ENCODE measurements at places on chromosomes 6 and 20.

DNA sequence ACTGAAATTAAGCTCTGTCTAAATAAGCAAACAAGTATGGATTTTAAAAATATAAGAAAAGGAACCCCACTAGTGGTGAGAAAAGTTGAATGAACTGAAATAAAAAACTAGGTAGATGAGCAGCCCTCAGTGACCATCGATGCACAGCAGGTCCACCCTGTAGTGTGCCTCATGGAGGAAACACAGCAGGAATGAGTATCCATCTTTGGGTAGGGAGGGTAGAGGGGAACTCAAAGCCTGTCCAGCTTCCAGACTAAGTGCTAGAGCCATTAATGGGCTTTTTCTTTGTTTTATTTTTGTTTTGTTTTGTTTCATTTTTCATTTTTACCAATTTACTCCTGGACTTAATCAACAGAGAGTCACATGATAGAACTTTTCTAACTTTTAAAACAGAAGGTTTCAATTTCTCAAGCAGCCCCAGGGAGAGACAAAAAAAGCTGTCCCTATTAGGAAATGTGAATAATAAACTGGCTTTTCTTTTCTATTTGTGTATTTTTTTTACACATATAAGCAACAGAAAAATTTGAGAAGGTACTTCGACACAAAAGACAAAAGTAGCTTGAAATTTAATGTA lies 700.6 kb downstream of the HACE1 start:
- DNase-seq: no peak

- DNase-seq: peak; percentile 84
Measured at GRCh38 chr6:43075670-43076463, at the start of gene PTK7. Gene PTK7 (plus strand): TSS chr6:43076314. CDS start chr6:43076489, 175 bp downstream.

DNA sequence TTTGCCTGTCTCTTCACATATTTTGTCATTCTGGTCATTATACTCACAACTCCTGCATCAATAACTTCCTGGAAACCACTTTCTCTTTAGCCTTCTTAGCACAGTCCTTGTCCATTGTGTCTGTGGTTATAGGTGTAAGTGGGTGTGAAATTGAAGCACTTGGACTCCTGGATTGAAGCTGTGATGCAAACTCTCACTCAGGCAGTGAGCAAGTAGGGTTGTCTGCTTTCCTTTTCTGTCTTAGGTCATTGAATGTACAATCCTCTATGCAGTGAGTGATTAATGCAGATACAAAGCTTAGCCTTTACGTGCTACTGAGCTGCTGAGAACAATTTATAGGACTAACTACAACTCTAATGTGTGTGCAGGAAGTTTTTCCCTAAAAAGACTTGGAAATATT lies 54.8 kb downstream of the ADGRB3 start:
- no peak for DNase-seq

DNA sequence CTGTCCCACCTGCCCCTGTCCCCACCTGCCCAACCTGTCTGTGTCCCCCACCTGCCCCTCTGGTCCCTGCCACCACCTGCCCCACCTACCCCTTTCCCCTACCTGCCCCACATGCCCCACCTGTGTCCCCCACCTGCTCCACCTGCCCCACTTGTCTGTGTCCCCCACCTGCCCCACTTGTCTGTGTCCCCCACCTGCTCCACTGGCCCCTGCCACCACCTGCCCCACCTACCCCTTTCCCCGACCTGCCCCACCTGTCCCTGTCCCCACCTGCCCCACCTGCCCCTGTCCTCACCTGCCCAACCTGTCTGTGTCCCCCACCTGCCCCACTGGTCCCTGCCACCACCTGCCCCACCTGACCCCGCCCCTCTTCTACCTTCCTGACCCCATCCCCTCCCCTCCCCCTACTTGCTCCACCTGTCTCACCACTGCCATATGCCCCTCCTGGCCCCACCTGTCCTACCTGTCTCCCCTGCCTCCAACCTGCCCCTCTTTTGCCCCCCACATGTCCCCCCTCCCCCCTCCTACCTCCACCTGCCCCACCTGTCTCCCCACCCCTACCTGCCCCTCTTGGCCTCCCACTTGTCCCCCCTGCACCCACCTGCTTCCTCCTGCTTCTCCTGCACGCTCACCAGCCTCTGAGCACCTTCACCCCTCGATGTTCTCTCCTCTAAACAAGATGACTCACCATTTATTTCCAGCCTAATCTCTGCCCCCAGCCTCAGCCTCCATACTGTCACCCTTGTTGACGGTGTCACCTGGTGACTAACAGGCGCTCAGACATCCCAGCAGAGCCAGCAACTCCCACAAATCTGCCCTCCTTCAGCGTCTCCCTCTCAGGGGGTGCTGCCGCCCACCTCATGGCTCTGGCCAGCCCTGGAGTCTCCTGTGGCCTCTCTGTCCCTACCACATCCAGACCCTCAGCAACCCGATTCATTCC lies 5.6 kb upstream of the MYT1 start:
- no peak for DNase-seq

GRCh38 chr6:147023148-147023547 lies 181.1 kb upstream of the STXBP5 start:
- no peak for DNase-seq

- no peak for DNase-seq
Measured at GRCh38 chr6:33774774-33775173, 14.2 kb downstream of the LEMD2 start.

DNA sequence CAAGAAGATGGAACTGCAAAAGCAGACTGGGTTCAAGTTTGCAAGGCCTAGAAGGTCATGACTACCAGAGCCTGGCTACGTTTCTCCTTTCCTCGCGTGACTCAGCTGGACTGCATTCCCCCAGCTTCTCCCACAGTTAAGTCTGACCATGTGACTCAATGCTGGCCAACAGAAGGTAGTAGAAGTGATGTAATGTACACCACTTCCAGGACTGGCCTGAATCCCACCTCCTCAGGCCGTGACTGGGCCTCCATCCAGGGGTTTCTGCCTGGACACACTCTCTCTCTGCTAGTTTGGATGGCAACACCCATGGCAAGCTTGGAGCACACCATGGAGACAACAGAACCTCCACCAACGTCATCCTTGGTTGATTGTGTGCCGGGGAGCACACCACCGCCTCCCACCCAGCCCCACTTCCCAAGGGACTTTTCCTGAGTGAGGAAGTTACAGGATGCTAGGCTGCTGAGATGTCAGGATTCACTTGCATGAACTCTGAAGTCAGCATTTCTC lies 112.0 kb upstream of the CDYL start:
- peak; percentile 59 for DNase-seq

GRCh38 chr6:126941751-126942150 lies 176.7 kb upstream of the RSPO3 start:
- DNase-seq: no peak

DNA sequence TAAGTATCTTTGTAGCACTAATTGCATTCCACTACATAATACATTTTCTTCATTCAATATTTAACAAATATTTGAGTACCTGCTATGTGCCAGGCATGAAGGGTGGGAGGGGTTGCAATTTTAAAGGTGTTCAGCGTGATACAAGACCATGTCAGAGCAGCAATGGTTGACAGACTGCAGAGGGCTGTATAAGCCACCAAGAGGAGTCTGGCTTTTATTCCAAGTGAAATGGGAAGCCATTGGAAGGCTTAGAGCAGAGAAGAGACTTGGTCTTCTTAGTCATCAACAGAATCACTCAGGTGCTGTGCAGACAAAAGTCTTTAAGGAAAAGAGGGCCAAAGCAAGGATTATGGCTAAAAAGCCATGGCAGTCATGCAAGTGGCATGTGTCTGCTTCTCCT lies 360.8 kb upstream of the ARID1B start:
- DNase-seq: no peak

DNA sequence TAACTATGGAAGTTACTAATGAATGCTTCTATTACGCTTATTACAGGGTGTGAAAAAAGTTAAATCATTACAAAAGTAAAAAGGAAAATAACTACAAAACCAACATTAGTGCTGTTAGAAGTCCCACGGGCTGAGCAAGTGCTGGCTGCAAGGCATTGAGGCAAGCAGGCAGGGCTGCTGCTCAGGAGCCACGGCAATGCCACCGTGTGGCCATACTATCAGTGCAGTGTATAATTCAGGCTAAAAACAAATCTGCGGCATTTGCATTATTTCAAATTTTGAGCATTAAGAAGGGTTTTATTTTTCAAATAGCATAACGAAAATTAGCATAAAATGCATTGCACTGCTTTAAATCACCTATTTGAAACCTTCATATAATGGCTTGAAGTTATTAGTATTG lies 17.1 kb downstream of the IFNGR1 start:
- DNase-seq: no peak

DNA sequence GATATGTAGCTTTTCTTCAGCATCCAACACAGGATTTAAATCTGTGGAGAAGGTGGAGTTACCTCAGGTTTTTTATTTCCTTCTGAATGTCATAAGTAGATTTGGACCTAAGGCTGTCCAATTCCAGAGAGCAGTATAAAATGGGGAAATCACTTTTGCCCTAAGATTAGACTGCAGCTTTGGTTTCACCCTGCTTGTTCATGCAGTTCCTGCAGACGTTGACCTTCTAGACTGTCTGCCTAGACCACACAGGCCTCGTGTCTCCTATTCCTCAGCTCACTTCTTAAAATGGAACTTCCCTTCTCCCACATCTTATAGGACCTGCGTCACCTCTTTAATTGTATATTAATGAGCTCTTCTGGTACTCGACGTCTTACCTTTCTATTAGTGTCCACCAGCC lies 26.0 kb upstream of the C6orf62 start:
- DNase-seq: no peak

DNA sequence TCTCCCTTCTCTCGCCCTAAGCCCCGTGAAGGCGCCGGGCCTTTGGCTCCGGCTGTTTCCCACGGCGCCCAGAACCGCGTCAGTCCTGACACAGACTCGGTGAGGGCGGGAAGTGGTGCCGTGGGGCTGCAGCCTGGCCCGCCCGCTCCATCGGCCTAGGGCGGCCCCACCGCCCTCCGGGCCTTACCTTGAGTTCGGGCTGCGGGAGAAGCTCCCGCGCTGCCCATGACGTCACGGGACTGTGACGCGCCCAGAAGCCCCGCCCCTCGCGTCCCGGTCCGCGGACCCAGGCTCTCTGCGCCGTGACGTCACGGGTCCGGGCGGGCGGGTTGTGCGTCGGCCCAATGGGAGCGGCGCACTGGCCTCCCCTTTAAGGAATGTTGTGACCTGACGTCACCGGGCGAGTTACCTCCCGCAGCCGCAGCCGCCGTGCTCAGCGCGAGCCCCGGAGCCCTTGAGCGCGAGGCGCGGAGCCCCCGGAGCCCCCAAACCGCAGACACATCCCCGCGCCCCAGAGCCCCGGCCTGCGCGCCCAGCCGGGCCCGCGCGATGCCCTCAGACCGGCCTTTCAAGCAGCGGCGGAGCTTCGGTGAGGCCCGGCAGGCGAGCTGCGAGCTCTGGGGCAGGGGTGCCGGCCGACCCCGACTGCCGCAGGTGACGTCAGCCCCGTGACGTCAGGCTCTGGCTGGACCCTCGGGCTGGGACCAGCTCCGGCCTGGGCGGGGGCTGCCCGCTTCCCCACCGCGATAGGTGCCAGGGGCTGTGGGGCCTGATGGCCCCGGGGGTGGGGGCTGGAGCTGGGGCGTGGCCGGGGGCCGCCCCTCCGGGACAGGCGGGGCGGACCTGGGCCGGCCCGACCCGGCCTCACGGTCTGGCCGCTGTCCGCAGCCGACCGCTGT lies at the start of gene MAP1LC3A:
TSS of gene MAP1LC3A (plus strand) at position 399 of the 899 bp plus-strand sequence. CDS start at position 550, 151 bp downstream.
- peak; percentile 100 for DNase-seq

- peak; percentile 65 for DNase-seq
Measured at GRCh38 chr6:113178349-113178748, 678.8 kb upstream of the MARCKS start.

GRCh38 chr6:46357591-46357990 lies 133.7 kb downstream of the RCAN2 start:
- no peak for DNase-seq

DNA sequence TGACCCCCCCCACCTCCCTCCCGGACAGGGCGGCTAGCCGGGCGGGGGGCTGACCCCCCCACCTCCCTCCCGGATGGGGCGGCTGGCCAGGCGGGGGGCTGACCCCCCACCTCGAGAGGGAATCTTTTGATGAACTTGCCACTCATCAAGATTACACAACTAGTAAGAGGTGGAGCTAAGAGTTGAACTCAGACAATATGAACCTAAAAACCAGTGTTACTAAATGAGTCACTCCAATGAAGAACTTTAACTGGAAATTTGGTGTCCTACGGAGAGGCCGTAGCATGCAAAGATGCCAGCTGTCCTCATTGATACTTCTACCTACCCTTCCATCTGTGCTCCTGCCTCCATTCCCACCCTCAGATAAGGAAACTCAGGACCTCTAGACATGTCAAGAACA lies 42.8 kb downstream of the PFDN4 start:
- peak; percentile 28 for DNase-seq

DNA sequence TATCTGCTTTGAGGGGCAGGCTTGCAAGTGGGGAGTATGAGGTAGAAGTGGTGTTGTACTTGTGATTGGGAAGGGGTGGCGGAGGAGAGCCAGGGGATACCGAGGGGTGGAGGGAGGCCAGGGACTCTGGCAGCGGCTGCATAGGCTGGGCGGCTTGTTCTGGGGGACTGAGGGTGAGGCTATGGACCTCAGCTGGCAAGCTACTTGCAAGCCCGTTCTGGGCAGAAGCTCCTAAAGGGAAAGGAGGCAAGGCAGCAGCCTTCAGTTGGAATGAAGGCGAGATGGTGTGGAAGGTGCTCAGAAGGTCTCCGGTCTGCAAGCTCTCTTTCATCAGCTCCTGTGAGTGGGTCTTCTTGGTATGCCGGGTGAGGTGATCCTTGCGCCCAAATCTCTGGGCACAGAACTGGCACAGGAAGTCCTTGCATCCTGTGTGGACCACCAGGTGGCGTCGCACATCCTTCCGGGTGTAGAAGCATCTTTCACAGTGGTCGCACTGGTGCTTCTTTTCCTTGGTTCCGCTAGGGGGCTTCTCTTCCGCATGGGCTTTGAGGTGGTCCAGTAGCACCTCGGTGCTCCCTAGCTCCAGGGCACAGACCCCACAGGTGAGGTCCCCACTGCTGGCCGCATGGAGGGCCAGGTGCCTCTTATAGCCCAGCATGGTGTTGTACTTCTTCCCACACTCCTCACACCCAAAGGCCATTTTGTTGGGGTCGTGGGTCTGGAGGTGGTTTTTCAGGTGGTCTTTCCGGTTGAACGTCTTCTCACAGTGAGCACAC lies 66.0 kb downstream of the PLAGL1 start:
- peak; percentile 22 for DNase-seq

DNA sequence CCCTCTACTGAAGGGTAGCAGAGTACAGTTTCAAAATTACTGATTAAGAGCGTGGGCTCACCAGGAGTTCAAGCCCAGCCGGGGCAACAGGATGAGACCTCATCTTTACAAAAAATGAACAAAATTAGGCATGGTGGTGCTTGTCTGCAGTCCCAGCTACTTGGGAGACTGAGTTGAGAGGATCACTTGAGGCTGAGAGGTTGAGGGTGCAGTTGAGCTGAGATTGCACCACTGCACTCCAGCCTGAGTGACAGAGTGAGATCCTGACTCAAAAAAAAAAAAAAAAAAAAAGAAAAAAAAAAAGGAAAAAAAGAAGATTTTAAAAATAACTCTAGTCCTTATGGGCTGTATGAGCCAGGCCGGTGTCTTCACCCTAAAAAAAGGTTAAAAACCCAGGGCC lies 18.7 kb downstream of the PABPC1L start:
- DNase-seq: no peak

- peak; percentile 85 for DNase-seq
Measured at GRCh38 chr6:153038378-153039057, 36.0 kb upstream of the MTRF1L start.

GRCh38 chr6:106056060-106056745 lies 29.9 kb upstream of the PRDM1 start:
- DNase-seq: no peak

All from foreskin fibroblast (primary cell).